CD4-positive, alpha-beta T cell (primary cell): ENCODE measurements at places on chromosomes 6 and 20.
A peak's percentile ranks its signal among the peaks of the same experiment; 100 is the strongest.

DNA sequence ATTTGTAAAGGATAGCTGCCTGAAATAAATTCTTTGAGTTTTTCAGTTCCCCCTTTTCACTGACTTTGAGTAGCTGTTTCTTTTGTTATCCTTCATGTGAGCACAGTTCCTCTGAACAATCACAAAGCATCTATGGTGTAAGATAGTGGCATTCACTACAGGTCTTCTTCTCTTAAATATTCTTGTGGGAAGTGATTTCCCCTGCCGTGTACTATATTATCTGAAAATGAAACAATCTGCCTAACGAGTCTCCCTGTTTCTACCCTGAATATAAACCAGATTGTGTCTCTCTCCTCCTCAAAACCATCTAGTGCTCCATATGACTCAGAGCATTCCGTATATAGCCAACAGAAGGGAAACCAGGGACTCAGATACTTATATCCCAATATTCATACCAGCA lies 380.1 kb upstream of the SOX4 start:
- DNase-seq, result no peak

DNA sequence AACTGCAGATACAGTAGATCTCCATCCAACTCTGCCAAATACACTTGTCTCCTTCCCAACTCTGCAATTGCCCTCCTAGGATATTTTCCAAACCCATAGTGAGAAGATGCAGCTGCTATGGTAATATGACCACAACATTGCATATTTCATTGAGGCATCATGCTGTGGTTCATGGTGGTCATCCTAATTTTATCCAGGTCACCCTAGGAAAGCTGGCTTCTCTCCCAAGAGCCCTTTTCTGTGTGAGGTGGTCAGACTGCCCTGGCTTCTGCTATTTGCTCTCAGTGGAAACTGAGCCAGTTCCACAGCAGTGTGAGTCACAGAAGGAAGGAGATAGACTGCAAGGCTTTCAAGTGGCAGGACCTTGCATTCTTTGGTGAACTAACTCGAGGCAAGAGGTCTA lies 5.5 kb downstream of the OGFRL1 start:
- DNase-seq, result no peak

DNA sequence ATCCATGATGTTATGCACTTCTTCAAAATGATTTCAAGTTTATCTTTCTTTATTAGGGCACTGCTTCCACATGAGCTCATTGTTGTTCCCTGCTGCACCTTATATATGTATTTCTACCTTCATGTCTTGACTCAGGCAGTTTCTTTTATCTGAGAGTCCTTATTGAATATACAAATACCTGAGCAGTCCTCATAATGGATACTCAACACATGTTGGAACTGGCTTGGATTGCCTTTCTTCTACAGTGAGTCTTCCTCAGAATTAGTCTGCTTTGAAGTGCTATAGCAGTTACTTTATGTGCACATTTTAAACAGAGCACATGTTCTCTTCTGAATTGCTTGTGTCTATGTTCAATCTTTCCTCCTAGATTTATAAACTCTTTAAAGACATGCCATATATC lies 45.3 kb upstream of the LOC128125822 start:
- no peak for DNase-seq

DNA sequence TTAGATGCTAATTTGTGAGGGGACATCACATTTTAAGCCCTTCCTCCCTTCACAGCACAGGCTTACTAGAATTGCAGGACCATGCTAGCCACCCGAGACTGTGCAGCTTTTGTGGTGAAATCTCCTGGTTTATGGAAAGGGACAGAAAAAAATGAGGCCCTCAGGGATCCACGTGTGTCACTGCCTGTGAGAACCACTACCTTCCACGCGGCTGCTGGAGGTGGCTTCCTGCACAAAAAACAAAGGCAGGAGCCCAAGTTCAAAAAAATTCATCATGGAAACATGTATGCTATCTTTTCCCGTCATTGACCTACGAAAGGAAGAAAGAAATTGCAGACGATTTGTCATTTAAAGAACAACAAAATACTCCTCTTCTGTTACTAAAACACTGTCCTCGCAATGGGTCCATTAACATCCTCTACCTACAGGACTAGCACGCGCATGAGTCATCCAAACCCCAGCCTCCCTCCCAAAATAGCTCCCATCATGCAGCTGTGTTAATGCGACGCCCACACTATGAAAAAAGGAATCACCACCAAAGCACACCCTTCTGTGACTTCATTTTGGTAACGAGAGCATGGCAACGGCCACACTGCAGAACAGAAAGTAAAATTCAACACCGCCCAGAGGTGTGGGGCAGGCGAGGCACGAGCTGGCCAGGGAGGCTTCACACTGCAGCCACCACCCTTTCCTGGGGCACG lies 45.7 kb downstream of the RAMACL start:
- peak; percentile 37 for DNase-seq

DNA sequence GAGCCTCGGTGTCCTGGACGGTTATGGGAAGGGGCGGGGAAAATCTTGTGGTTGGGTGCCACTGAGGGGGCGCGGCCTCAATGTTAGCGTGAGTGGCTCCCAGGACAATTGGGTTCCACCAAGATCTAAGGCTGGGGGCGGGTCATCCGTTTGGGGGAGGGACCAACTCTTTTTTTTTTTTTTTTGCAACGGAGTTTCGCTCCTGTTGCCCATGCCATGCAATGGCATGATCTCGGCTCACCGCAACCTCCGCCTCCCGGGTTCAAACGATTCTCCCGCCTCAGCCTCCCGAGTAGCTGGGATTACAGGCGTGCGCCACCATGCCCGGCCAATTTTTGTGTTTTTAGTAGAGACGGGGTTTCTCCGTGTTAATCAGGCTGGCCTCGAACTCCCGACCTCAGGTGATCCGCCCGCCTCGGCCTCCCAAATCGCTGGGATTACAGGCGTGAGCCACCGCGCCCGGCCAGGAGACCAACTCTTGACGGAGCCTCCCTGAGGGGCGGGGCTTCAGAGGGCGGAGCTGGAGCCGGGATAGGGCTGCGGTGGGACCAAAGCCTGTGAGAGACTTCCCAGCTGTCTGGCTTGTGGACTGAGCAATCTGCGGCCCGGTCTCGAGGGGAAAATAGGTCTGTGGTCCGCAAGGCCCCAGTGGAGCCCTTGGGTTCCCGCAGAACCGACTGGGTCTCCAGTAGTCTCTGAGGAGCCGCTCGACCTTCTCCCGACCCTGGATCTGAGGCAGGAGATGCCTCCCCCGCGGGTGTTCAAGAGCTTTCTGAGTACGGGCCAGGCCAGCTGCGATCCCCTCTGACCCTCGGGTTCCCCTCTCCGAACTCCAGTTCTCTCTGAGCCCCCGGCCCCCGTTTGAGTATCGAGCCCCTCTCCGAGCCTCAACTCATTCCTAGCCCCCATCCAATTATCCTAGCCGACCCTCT lies 1.1 kb downstream of the SPAG4 start:
- DNase-seq, result peak; percentile 26

GRCh38 chr6:111038534-111039252 lies 48.6 kb upstream of the SLC16A10 start:
- DNase-seq, result no peak

DNA sequence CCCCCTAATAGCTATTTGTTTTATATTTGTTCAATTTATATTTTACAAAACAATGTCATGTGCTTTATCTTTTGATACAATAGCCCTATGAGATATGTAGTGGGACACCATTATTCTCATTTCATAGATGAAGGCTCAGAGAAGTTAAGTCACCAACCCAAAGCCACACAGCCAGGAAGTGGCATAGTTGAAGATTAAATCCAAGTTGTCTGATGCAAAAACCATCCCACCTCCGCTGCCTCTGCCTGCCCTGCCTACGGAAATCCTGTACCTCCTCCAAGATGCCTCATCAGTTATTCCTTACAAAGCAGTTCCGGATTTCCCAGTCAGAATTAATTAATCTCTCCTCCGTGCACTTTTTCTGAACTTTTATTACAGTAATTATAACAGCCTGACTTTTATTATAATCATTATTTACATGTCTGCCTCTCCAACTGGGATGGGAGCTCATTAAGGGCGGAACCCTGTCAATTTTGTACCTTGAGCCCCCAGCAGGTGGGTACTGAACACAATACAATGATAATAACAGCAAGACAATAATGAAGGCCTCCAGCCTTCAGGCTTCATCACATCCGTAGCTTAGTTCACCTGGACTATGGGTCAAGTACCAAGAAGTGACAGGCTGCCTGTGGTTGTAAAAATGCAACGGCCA lies 54.7 kb downstream of the LRFN2 start:
- no peak for DNase-seq

- DNase-seq, result no peak
These were observed 91.4 kb downstream of the EDN1 start for GRCh38 chr6:12381587-12381986.

DNA sequence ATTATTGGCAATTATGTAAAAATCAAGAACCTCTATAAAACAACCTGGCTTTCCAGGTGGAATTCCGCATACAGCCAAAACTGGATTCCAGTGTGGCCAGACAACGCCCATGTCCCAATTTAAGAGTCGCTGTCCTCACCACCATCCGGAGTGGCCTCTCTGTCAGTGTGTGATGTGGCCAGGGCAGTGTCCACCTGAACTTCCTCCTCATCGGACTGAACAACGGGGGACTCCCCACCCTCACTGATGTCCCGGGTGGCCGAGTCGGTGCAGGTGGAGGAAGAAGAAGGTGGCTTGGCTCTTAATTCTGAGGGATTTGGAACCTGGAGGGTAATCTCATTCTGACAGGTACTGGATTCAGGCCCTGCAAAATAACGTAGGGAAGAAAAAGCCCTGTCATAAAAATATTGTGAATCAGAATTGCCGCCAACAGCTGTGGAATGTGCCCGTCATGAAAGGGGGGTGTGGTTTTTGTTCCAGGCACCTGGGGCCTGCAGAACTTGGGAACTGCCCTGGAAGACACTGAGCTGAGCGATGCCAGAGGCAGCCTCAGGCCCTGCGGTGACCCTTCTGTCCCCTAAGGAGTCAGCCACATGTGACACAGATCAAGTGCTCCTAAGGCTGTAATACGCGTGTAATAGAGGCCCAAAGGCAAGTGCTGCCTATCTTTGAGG lies 139.8 kb downstream of the DTNBP1 start:
- DNase-seq, result no peak
